Mammary epithelial cell (primary cell): ENCODE measurements at places on chromosomes 1 and 21. TPM values are rescaled to one million over a fixed set of nuclear protein-coding genes. Genes with fewer than 3 reads are reported as not detected.

The TAS1R1 gene
- not detected for total RNA-seq

The OR6K3 gene
- not detected in 2 replicates for total RNA-seq

The RGSL1 gene
- total RNA-seq: not detected in 2 replicates

The MSH4 gene
- 0.75 and 1.0 TPM in 2 replicates for total RNA-seq

The ATAD3C gene
- 1.8 TPM for total RNA-seq

The THEMIS2 gene
- total RNA-seq: 3.5 and 3.7 TPM in 2 replicates

The SERTAD4 gene
- 1.3 and 4.8 TPM in 2 replicates for total RNA-seq

The IVL gene
- 0.50 TPM for total RNA-seq

The CFAP45 gene
- total RNA-seq: not detected

The RGS16 gene
- total RNA-seq: 0.52 and 2.4 TPM in 2 replicates

The SLC1A7 gene
- total RNA-seq: not detected in 2 replicates

The HSD3B1 gene
- total RNA-seq: 0.17 TPM

The CFHR3 gene
- 0.19 TPM in 1 of 2 replicates, not detected in the other for total RNA-seq

The S100A1 gene
- total RNA-seq: not detected

The OR2AK2 gene
- 0.33 TPM for total RNA-seq

The FAM43B gene
- 0.21 and 0.49 TPM in 2 replicates for total RNA-seq

The AMIGO1 gene
- total RNA-seq: 1.8 TPM

The MTARC2 gene
- 2.3 and 4.8 TPM in 2 replicates for total RNA-seq

The PDC gene
- not detected for total RNA-seq
